ENCODE measurements at places on chromosomes 11 and 22.

DNA sequence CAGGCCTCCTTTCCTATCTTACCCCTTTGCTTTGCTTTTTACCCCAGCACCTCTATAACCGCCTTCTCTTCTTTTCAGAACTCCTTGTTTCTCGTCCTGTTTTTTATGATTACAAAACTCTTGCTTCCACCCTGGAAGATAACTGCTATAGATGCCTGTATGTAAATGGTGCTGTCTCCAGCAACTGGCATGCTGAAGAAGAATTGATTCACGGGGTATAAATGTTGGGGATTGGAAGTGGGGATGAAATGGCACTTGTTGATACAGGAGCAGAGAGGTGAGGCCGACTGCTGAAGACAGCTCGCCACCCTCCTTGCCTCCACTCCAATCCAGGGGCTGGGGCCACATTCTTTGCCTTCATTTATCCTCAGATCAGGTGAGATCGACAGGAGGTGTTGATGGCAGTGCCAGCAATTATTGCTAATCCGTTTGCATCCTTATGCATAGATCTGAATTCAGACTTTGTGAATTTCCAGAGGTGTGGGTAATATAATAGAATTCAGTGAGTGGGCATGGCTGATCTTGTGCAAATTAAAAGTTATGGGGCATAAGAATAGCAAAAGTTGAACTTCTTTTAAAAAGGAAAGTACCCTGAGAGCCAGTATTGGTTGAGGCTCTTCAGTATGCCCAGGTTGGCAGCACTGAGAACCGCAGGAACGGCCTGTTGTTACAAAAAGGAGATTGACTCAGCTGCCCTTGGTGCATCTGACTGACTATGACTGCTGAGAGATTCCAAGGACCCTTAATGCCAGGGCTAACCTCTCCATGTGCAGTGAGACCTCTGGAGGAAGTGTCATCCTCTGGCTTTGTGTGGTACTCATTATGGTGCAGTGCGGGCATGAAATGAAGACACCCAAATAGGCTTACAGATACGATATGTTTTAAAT lies 5.3 kb downstream of the NEAT1 start:
- DNase-seq = no peak

GRCh38 chr11:128437136-128437535 lies 150.2 kb downstream of the ETS1 start:
- no peak for DNase-seq

- DNase-seq = no peak
These were observed 1.4 kb upstream of the TCN2 start for GRCh38 chr22:30605449-30606110.

GRCh38 chr11:75625021-75625420 lies 43.8 kb downstream of the MAP6 start:
- no peak for DNase-seq

DNA sequence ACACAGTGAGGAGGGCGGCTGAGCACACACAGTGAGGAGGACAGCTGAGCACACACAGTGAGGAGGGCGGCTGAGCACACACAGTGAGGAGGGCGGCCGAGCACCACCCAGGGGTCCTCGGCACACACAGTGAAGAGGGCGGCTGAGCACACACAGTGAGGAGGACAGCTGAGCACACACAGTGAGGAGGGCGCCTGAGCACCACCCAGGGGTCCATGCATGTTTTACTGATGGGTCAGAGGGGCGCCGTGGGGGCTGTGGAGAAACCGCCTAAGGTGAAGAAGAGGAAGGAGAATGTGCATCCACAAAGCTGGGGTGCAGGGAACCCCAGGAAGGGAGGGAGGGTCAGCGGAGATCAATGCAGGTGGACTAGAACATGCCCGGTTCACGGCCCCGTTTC lies 461.8 kb downstream of the BRD1 start:
- DNase-seq = no peak

DNA sequence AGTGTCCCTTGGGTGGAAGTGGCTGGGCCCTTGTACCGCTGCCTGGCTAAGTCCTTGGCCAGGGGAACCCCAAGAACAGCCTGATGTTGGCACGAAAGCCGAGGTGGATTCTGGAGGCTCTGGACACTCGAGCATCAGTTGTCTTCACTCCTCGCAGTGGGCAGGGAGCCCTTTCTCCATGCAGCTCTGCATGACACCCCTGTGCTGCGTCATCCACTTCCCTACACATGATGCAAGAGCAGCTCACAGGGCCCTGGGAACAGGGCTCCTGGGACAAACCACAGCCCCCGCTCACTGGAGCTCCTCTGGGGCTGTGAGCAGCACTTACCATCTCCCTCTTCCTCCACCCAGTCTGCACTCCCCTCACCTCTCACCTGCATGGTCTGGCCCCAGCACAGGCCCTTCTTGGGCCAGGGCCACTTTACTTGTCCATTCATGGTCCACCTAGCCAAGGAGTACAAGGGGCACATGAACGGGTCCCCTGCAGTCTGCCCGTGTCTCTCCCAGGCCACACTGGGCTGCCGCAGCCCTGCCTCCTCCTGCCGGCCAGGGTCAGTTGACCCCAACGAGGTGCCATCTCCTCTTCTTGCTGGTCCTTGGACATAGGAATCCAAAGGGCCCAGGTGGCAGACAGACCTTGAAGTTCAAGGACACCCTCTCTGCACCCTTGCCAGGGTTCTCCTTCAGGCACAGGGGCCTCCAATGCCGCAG lies 66.5 kb downstream of the IGF2 start:
- DNase-seq = no peak

- DNase-seq = no peak
These were observed 193.7 kb downstream of the MIAT start for GRCh38 chr22:26851125-26851524.

- DNase-seq = no peak
These were observed 1.0 kb upstream of the NPAS4 start for GRCh38 chr11:66419825-66420224.

DNA sequence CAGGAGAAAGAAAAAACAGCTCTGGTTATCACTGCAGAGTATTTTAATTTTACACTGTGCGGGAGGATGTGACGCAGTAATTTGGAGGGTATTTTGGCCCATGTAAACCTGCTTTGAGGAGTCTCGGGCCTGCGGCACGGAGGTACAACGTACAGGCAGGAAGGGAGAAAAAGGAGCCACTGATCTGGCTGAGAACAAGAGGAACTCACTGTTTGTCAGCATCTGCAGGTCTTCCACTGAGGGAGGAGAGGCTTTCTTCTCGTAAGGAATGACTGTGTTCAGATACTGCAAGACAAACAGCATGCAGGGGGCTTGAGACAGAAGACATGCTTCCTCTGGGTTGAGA lies 44.0 kb downstream of the FEZ1 start:
- no peak for DNase-seq

- DNase-seq = no peak
These were observed 5.4 kb downstream of the FJX1 start for GRCh38 chr11:35623621-35624168.

- no peak for DNase-seq
These were observed 46.6 kb upstream of the FADD start for GRCh38 chr11:70156291-70157037.

DNA sequence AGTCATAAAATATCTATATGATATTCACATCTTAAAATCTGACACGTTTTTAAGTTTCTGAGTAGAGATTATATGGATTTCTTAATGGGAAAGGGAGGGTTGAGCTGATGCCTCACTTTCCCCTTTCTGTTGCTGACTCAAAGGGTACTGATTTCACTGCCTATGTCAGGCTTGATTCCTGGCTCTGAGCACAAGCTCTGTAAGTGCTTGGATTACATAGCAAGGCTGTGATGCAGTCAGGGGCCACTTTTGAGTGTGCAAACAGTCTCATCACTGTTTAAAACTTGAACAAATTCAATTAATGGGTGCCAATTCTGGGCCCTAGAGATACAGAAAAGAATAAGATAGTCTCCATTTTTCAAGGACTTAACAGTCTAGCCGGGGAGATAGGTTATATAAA lies 14.4 kb downstream of the ATXN10 start:
- DNase-seq = no peak

GRCh38 chr11:28346209-28346608 lies 238.0 kb downstream of the METTL15 start:
- DNase-seq = no peak

DNA sequence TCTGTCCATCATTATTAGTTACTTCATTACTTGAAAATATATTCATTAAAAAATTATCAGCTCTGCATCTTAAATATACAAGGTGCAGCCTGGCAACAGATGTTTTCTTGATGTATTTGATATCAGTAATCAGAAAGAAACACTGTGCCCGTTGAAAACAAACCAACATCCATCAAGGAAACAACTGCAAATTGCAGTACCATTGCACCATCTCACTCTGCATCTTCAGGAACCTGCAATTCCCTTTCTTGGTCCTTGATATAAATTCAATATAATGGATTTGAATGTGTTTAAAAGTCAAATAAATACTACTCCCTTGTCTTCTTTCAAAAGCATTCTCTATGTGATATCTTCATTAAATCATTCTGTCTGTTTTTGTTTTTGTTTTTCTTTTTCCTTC lies 1131.2 kb downstream of the FAM181B start:
- no peak for DNase-seq

- DNase-seq = no peak
These were observed at the start of gene CNIH2 for GRCh38 chr11:66277471-66278362. TSS of gene CNIH2 (plus strand) at chr11:66278175. CDS start at chr11:66278457, 282 bp downstream.

GRCh38 chr11:92758241-92758780 lies 211.1 kb upstream of the MTNR1B start:
- no peak for DNase-seq

DNA sequence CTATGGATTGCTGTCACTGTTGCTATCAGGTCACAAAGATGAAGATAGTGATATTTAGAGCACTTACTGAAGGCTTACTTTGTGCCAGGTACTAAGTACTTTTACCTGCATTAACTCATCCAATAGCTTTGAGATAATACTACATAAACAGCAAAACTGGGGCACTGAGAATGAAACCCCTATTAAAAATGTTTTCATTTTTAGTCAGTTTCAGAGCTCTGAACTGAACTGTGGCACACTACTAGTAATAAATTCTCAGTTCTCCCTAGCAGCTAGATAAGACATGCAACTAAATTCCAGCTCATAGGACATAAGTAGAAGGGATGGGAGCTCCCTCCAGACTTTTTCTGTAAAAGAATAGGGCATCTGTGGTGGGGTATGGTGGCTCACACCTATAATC lies 24.0 kb downstream of the ARFGAP3 start:
- DNase-seq = no peak

DNA sequence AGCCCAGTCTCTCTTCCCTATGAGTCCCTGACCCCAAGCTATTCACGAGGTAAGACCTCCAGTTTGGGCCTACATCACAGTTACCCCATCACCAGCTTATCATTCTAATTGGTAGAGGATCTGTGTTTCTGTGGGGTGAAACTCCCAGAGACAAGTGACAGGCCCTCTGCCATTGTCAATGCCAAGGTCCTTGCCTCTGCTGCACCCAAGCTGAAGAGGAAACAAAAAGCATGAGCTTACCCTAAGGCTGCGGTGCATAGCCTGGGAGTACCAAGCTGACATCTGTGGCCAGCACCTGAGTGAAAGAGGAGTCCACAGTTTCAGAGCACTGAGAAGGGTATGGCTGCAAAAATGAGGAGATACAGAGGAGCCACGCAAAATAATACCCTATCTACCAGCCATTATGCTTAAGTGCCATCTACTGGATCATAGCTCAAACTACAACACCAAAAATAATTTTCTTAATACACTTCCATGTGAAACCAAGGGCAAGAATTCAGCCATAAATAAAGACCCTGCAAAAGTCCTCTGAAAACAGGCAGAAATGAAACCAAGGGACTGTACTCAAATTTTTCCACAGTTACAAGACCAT lies 62.3 kb upstream of the ANO5 start:
- DNase-seq = no peak

DNA sequence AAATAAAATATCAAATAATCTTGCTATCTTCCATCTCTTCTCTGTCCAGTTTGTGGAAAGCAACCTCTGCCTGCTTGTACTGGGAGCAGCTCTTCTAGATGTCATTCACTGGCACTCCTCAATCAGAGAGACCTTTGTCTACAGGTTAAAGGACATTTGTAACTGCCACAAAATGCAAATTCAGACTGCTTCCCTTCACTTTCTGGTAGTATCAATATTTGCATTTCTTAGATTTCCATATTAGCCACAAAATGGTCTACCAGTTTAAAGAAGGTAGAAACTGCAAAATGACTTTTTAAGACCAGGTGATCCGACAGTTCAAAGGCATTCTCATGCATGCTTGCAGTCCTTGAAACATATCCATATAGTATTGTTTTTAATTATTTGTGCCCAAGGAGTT lies 51.7 kb upstream of the RCN1 start:
- no peak for DNase-seq

DNA sequence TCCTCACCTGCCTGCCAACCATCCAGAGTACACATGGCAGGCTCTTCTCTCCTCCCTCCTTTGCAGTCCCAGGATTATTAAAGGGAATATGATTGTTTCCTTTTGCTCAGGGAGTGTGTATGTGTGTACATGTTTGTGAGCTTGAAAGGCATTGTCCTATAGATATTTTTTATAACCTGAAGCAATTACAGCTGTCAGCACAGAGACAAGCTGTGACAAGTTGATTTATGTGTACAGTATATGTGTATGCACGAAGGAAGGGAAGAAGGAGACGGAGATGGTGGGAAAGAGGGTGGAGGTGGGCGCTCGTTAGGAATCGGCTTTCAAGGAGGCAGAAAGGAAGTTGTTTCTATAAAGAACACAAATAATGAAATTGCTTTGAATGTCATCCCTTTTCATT lies 537.0 kb downstream of the NTM start:
- no peak for DNase-seq

DNA sequence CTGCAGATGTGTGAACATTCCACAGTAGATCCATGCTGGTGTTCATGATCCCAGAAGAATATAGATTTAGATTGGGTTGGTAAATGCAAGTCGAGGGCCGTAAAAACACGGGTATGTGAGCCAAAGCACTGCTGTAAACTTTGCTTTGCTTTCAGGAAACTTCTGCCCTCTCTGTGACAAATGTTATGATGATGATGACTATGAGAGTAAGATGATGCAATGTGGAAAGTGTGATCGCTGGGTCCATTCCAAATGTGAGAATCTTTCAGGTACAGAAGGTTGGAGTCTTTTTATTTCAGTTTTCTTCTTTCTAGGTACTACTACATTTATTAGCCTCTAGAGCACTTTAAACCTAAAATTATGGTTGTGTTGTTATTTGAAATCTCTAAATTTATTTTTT lies 36.2 kb upstream of the TTC36 start:
- DNase-seq = no peak

GRCh38 chr11:12914400-12914912 lies 94.7 kb upstream of the RASSF10 start:
- no peak for DNase-seq

DNA sequence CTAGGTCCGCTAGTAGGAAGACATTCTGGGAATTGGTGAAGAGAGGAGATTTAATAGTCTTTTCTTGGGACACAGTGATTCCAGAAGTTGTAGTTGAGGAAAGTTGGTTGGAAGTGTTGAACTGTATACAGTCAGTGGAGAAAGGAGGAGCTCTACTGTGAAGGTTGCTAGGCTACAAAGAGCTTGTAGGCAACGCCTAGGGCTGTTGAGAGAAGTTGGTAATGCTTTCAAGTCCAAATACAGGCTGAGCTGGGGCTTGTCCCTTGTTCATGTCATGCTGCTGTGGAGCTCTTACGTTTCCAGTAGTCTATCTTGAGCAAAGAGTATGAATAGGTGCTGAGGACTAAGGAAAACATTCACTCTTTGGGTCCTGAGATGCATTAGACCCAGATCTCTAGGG lies 1.1 kb downstream of the TBCEL start:
- no peak for DNase-seq

GRCh38 chr11:66745356-66746235 lies 16.6 kb upstream of the SPTBN2 start:
- no peak for DNase-seq

All from stimulated activated CD8-positive, alpha-beta memory T cell treated with anti-CD3 and anti-CD28 coated beads, Interleukin-7, amount 100 ng/mL, for 1 hour (primary cell).